Mammary epithelial cell (primary cell): ENCODE measurements at places on chromosomes 2 and 18. TPM values are rescaled to one million over a fixed set of nuclear protein-coding genes. Genes with fewer than 3 reads are reported as not detected.

COBLL1 gene
- polyA plus RNA-seq: 10.0 TPM

DNAH6 gene
- polyA plus RNA-seq: 0.03 TPM

CPO gene
- not detected for polyA plus RNA-seq

L3MBTL4 gene
- polyA plus RNA-seq: not detected

CDCA7 gene
- 34.4 TPM for polyA plus RNA-seq

OXER1 gene
- polyA plus RNA-seq: not detected

ALPI gene
- not detected for polyA plus RNA-seq

RUFY4 gene
- polyA plus RNA-seq: not detected

RRM2 gene
- 79.1 TPM for polyA plus RNA-seq

CDH20 gene
- polyA plus RNA-seq: not detected

TCF23 gene
- polyA plus RNA-seq: not detected

PPP1R1C gene
- polyA plus RNA-seq: 1.9 TPM

ITGB6 gene
- 162 TPM for polyA plus RNA-seq

AKAIN1 gene
- polyA plus RNA-seq: not detected

FAM117B gene
- 0.95 TPM for polyA plus RNA-seq

GYPC gene
- 1.00 TPM for polyA plus RNA-seq

CABYR gene
- 7.9 TPM for polyA plus RNA-seq

POLE4 gene
- polyA plus RNA-seq: 34.3 TPM

EFHD1 gene
- polyA plus RNA-seq: 1.1 TPM

CIDEA gene
- polyA plus RNA-seq: 4.9 TPM

COL4A4 gene
- polyA plus RNA-seq: 0.01 TPM

LAMA1 gene
- 24.9 TPM for polyA plus RNA-seq

RAD51AP2 gene
- polyA plus RNA-seq: 0.02 TPM

PIEZO2 gene
- not detected for polyA plus RNA-seq

BCL11A gene
- polyA plus RNA-seq: 2.7 TPM

DLX1 gene
- polyA plus RNA-seq: 0.52 TPM

UCN gene
- 0.23 TPM for polyA plus RNA-seq

IL36G gene
- polyA plus RNA-seq: 1.4 TPM

RNF125 gene
- 2.4 TPM for polyA plus RNA-seq

CYP26B1 gene
- 1.6 TPM for polyA plus RNA-seq

CCDC102B gene
- polyA plus RNA-seq: 0.10 TPM

GRB14 gene
- polyA plus RNA-seq: 3.8 TPM

MAP3K19 gene
- polyA plus RNA-seq: not detected

REG3A gene
- polyA plus RNA-seq: not detected

TCF4 gene
- polyA plus RNA-seq: 13.8 TPM

SERPINB3 gene
- polyA plus RNA-seq: 12.3 TPM

CXXC1 gene
- polyA plus RNA-seq: 67.3 TPM

TLX2 gene
- 0.05 TPM for polyA plus RNA-seq

SIX3 gene
- polyA plus RNA-seq: not detected

LRPPRC gene
- 34.0 TPM for polyA plus RNA-seq

TFCP2L1 gene
- 62.2 TPM for polyA plus RNA-seq

CAVIN2 gene
- polyA plus RNA-seq: 20.7 TPM

WDR35 gene
- polyA plus RNA-seq: 4.1 TPM

SCN7A gene
- polyA plus RNA-seq: not detected

NTSR2 gene
- polyA plus RNA-seq: not detected

RPRM gene
- not detected for polyA plus RNA-seq

RNU2-63P gene
- polyA plus RNA-seq: not detected

FAM110C gene
- 18.5 TPM for polyA plus RNA-seq

PRPF40A gene
- polyA plus RNA-seq: 78.8 TPM
